Right renal pelvis (tissue), 4 donors: ENCODE measurements at places on chromosomes 3 and 15. TPM values are rescaled to one million over a fixed set of nuclear protein-coding genes. Genes with fewer than 3 reads are reported as not detected.

DNA sequence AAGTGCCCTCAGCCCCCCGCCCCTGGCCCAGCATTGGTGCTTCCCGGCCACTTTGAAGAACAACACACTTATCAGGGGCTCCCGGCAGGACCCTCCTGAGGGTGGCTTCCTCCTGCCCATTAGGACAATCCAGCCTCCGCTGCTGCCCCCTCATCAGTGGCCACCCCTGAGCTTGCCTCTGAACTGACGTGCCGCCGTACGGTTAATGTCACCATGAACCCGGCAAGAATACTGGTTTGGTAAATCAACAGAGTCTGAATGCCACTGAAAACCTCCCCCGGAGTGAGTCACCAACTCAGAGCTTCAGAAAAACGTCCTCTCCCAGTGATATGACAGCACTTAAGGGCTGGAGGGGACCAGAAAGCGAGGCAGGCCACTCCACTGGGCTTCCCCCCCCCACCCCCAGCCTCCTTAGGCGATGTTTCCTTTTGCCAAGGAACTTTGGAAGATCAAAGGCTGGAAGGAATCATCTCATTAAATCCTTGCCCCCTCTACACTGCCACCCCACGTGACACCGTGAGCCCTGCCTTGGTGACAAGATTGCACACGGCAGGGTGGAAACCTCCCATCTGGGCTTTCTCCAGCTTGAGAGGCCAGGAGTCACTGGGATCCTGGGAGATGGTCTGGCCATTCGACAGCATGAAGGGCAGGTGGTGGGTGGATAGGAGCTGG is 142.1 kb downstream of the NUP210 start:
- DNase-seq: no peak

Gene CPNE9
- 0.15 TPM for polyA plus RNA-seq

DNA sequence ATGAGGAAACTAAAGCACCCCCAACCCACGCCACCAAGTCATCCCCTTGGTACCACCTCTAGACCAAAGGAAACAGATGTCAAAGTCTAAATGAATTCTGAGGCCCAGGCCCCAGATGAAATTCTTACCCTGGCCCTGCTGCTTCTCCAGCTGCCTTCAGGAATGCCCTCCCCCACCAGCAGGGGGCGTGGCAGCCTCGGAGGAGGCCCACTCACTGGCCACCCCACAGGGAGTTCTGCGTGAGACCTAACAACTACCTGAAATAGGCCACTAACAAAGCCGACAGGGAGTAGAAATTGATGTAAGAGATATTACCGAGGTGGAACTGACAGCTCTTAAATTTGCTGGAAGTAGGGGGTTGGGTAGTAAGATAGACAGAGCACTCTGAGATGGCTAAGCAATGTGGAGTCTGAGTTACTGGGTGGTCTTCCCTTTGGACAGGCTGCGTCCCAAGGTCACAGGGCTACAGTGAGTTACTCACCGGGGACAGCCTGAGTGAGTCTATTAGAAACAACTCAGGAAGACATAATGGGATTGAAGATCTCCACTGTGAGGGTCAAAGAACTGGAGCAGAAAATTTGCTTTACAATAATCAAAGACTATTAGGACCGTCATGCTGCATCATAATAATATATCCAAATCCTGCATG is 240.7 kb downstream of the SHOX2 start:
- no peak for DNase-seq

GRCh38 chr15:78943692-78944091 is 1.2 kb downstream of the CTSH start:
- DNase-seq: no peak

GRCh38 chr3:10396931-10397330 is 76.0 kb upstream of the SEC13 start:
- no peak for DNase-seq

Gene NDN
- polyA plus RNA-seq: 89.9 TPM

- DNase-seq: no peak
These were observed 244.7 kb upstream of the NR2E3 start for GRCh38 chr15:71565631-71566160.

Gene HTR3E
- polyA plus RNA-seq: 0.19 TPM

Gene BCHE
- polyA plus RNA-seq: 11.7 TPM

- peak; percentile 39 for DNase-seq
These were observed 1.5 kb downstream of the MEGF11 start for GRCh38 chr15:66251790-66252684.

- DNase-seq: no peak
These were observed 132.5 kb downstream of the SOX2 start for GRCh38 chr3:181844211-181844610.

Gene POLR2M
- 115 TPM for polyA plus RNA-seq

- DNase-seq: no peak
These were observed 15.3 kb upstream of the UNC13C start for GRCh38 chr15:53962646-53963561.

DNA sequence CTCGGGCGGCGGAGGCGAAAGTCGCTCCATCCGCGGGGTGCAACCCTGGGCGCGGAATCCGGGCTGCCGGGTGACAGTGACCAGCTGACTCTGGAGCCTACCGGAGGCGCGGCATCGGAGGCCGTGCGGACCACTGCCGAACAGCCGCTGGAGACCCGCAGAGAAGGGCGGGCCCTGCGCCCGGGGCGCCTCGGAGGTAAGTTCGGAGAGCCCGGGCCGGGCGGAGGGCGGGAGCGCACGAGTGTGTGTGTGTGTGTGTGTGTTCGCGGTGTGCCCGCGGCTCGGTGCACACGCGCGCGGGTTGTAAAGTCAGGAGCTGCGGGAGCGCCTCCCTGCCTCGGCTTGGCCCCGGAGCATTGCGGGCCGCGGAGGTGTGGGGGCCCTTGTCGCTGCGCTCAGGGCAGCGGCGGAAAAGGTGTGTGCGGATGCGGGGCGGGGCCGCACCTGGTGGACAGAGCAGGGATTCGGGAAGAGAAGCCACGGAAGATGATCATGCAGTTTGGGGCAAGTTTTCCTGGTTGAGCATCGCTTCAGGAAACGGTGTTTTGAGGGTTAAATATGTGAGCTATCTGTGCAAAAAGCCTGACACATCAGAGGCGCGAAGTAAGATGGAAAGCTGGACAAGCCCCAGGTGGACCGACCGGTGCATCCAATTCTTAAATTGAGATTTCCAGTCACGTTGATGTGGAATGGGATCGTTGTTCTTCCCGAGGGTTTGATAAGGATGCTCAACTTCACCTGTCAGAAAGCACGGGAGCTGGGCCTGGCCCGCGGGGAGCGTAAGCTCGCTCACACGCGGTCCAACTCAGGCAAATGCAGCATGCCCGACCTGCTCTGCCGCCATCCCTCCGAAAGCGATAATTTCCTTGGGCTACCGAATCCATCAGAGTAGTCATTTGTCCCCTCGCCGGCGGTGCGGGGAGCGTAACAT is 474 bp downstream of the MINAR1 start:
- no peak for DNase-seq
